ENCODE measurements at places on chromosomes 5 and 9.
A peak's percentile ranks its signal among the peaks of the same experiment; 100 is the strongest.

GRCh38 chr5:80240368-80240986 is 15.4 kb downstream of the SERINC5 start:
- DNase-seq, result no peak

GRCh38 chr5:173733425-173733824 is 117.0 kb upstream of the BOD1 start:
- no peak for DNase-seq

GRCh38 chr5:178940569-178941360 is at the start of gene ZNF454:
Gene ZNF454, plus strand, starts transcription at chr5:178941198. Its CDS starts 1,594 bp downstream, at chr5:178942792.
- DNase-seq, result no peak

DNA sequence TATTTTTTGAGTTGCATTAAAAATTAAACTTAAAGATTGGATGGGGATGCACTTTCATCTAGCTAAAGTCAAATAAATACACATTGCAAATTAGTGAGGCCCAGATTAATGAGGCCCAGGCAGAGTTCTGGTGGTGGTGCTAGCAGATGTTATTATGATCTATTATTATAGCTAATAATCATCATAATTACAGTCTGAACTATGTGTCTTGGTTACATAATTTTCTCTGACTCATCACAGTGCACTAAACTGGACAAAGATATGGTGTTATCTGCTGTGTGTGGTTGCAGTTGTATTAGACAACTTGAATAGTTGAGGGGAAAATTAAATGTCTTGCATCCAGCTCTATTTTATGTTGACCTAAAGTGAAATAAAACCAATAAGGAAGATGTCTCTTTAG is 568.8 kb downstream of the TLR4 start:
- no peak for DNase-seq

DNA sequence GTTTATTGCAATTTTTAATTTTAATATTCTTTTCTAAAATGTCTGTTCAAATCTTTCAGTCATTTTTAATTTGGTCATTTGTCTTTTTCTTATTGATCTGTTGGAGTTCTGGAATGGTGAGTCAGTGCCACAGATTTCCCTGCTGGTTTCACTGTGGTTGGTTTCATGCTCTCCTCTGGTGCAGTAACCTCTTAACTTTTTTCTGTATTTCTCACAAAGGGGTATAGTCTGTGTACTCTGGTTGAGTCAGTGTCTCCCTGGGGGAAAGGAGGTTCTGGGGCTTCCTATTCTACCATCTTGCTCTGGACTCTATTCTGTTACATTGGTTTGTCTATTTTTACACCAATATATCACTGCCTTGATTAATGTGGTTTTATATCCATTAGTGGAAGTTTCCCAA is 178.8 kb downstream of the CSNK1G3 start:
- no peak for DNase-seq

GRCh38 chr9:13529321-13530104 is 250.0 kb upstream of the MPDZ start:
- no peak for DNase-seq

DNA sequence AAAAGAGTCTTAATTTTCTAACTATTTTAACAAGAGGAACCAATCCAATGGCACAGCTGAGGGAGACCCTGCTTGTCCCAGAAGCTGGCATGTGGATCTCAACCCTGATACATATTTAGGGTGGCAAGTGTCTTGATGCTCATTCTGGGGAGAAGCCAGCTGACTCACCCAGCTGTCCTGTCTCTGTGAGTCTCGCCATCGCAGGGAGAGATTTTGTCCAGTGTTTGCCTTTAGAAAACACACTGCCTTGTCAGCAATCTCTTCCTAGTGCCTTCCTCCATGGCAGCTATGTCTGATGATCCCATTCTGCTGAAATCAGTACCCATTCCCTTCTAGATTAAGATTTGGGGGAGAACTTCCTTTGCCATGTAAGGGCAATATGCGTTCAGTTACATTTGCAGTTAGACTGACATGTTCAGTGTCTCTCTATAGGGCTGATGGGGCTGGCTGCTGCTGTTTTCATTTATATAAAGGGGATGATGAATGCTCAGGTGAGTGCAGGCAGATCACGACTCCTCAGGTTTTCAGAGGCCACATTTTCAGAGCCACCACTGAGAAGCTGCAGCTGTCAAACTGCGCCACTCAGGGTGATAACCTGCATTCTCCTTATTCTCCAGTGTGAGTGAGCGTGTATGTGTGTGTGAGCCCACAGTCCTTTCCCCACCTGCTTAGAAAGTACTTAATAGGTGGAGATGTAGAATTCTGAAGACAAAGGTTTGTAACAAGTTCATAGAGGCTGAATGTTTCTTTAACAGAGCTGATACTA is 217.0 kb downstream of the GAS1 start:
- no peak for DNase-seq

DNA sequence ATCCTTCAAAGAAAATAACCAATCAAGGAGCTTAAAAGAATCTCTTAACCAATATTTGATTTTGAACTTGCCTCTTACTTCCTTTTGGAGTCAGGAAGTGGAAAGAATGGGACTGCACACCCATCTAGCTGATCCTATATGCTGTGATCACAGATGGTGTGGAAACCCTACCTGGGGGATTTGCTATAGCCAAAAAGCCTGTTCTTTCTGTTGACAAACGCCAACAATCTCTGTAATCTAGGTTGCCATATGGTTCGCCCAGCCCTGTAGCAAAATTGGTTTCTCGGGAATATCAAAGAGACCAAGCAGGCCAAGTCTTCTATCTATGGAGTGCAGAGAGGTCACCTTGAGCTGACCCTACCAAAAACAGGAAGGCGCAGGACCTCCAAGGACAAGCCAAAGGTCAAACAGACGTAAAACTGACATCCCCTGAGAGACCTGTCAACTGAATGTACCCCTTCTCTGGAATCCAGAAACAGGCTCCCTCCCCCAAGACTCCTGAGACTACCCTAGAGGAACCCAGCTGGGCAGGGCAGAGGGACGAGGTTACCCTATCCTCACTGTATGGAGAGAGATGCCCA is 19.4 kb downstream of the NRG2 start:
- DNase-seq, result no peak

GRCh38 chr9:126722922-126723806 is 81.7 kb upstream of the ZBTB43 start:
- peak; percentile 40 for DNase-seq

- DNase-seq, result no peak
Observed at GRCh38 chr9:121289026-121289771, 21.2 kb downstream of the GSN start.

GRCh38 chr5:39671561-39671961 is 246.8 kb upstream of the DAB2 start:
- no peak for DNase-seq

- no peak for DNase-seq
Observed at GRCh38 chr9:4894076-4894475, 91.0 kb upstream of the JAK2 start.

DNA sequence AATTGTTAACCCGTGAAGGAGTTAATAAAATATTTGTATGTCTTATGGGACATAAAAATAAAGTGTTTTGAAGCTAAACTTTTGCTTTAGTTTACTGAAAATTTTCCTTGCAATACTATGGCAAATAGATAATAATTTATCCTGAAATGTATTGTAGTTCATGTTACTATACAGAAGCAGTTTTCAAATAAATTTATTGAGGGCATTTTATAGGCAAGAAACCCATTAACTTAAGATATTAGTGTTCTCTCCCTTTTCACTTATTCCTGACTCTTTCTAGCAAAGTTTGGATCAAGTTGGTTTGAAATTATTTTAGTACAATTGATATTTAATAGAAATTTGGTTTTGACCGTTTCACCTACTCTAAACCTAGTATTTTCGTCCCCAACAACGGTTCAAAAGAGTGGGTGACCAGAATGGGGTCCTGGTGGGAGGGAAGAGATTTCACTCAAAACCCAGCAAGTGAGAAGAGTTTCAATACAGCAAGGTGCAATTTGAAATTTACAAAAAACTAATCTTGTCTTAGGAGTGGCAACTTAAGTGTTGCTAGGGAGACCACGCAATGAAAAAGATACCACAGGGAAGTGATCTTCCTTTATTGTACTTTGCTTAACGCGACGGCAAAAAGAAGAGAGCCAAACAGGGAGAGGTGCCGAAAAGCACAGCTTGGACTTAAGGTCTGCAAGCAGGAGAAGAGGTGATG is 28.4 kb downstream of the NR2F1 start:
- DNase-seq, result no peak

GRCh38 chr5:159449925-159450324 is 119.6 kb upstream of the IL12B start:
- no peak for DNase-seq

GRCh38 chr5:3694819-3695218 is 99.2 kb downstream of the IRX1 start:
- DNase-seq, result no peak

Data from activated CD4-positive, CD25-positive, alpha-beta regulatory T cell treated with anti-CD3 and anti-CD28 coated beads, Interleukin-2, amount 50 U/mL, for 16 hours (primary cell).